Left colon (tissue), 2 donors: ENCODE measurements at places on chromosomes 13 and 19. TPM values are rescaled to one million over a fixed set of nuclear protein-coding genes. Genes with fewer than 3 reads are reported as not detected.

DNA sequence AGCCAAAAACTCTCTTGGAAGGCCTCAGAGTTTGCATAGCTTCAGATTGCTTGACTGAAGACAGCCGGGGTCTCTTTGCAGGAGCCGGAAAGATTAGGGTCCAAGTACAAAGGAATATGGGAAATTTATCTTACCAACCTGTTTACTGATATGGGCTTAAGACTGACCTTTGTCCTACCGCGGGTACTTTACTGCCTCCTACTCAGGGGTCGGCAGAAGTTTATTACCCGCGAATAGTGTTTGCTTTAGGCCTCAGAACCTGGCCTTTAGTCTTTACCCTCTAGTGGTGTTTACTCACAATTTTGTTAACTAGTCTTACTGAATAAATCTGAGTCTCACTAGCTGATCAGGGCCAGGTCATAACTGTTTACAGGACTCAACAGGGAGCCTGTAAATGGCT, 765.4 kb upstream of the SPRY2 start:
- peak; percentile 12 for DNase-seq

DNA sequence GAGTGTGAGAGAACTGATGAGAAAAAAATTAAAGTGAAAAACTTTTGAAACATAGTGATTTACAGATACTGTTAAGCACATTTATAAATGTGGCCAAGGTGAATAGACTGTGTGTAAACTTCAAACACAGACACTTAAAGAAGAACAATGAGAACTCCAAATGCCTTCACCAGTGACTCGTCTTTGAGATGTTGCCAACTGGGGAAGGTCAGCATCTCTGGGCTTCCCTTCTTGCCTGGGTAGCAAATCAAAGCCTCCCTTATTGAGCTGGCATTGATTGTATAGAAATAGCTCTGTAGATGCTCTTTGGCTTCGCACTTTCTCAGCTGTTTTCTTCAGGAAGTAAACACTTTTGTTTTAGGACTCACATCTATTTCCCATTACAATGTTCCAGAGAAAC, 177.3 kb upstream of the SGCG start:
- no peak for DNase-seq

PTGIR gene
- total RNA-seq = 1.6 TPM

GRCh38 chr19:8132858-8133458, 16.4 kb downstream of the FBN3 start:
- DNase-seq = no peak

LRRC4B gene
- 0.89 TPM for total RNA-seq

DNA sequence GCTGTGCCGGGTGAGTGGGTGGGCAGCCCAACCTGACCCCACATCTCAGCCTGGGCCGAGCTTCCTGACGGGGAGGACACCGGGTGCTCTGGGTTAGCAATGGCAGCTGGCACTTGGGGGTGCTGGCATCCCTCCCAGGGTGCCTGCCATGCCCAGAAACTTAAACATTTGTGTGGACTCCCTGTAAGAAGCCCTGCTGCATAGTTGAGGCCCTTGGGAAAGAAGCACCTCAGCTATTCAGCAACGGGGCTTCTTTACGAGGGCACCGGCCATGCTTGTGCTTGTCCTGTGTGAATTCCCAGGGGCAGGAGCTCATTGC, 33.8 kb upstream of the MEDAG start:
- DNase-seq = no peak

- no peak for DNase-seq
Measured at GRCh38 chr13:24675806-24676570, 4.2 kb upstream of the ATP12A start.

GRCh38 chr19:38739440-38740256, 4.6 kb downstream of the CAPN12 start:
- no peak for DNase-seq

GRCh38 chr13:99992949-99993351, 11.4 kb downstream of the ZIC2 start:
- DNase-seq = no peak

DNA sequence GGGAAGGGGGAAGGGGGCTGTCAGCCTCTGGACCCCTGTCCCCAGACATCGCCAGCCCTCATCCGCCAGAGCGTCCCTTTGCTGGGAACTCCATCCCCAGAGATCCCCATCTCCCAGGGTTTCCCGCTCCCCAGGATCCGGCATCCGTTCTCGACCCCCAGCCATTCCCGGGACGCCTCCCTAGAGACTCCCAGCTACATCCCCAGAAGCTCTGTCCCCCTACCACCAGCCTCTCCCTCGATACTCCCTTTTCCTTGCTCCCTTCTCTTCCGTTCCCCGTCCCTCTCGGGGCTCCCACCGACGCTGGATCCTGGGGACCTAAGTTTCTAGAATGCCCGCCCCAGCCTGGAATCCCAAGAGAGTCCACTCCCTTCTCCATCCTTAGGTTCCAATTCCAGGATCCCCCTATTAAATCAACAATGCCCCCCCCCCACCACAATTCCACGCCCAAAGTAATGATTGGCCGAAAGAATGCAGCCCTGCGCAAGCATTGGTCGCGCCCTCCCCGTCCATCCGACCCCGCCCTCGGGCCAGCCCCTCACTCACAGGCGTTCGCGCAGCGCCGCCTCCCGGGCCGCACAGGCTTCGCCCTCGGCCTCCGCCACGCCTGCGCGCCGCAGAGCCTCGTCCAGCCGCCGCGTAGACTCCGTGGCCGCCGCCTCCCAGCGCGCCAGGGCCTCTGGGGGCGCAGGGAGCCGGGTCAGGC, 3.2 kb downstream of the CCDC194 start:
- DNase-seq = peak; percentile 93

- no peak for DNase-seq
Measured at GRCh38 chr19:6743066-6743465, 3.6 kb downstream of the TRIP10 start.

KLK3 gene
- 5.7 TPM for total RNA-seq

- no peak for DNase-seq
Measured at GRCh38 chr19:18393836-18394235, 3.6 kb downstream of the LRRC25 start.

GRCh38 chr19:4728871-4729270, 5.2 kb upstream of the DPP9 start:
- DNase-seq = no peak

- DNase-seq = no peak
Measured at GRCh38 chr19:16591803-16592556, 19.8 kb upstream of the SLC35E1 start.
